ENCODE measurements at places on chromosomes 4 and X. TPM values are rescaled to one million over a fixed set of nuclear protein-coding genes. Genes with fewer than 3 reads are reported as not detected.

GRCh38 chr4:1235381-1236102 lies 13.4 kb downstream of the CTBP1 start:
- DNase-seq = no peak

- no peak for DNase-seq
Measured at GRCh38 chrX:5449323-5449722, 779.3 kb downstream of the NLGN4X start.

DNA sequence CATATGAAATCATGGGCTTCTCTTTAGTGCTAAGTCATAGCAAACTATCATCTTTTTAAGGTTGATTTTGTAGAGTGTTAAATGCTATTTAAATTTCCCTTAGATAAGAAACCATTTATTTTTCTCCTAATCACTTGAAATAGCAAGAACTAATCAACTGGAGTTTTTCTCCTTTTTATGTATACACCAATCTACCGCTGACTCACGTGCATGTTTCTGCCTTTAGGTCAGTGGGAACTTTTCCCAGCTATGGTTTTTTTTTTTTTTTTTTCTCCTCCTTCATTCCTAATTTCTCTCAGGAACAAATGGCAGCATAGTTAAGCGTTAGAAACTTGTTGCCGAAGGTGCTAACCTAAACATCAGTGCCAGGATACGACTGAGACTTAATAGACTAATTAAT lies 176.4 kb downstream of the BMPR1B start:
- no peak for DNase-seq

DNA sequence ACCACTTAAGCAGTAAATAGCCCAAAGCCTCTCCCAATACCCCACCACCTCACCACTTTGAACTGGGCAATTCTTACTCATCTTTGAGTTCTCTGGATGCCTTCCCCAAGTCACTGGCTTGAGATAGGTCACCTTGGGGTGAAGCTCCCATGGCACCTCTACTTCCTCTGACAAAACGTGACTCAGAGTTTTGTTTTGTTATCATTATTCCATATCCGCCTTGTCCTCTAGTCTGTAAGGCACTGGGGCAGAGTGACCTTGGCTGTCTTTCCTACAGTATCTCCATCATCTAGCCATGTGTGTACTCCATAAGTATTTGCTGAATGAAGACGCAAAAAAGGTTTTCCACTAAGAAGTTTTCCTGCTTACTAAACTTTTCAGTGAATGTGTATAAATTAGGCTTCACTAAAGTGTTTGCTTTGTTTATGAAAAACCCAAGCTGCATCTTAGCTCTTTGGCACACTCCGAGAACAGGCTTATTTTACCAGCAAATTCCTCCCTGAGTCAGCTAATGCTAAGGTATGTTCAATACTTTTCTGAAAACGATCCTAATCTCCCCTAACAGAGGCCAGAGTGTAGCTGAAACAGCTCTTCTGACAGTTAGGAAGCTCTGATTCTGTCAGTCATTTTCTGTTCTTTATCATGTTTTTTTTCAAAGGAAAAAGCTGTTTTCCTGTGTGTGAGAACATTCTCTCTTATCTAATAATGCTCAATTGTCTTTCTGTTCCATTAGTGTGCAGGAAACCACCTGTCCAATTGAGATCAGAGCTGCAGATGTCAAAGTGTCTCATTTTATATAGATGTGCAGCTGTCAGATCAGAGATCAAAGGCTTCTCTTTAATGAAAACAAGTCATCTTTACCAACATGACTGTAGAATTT lies 30.2 kb upstream of the TSPAN5 start:
- DNase-seq = peak; percentile 84

GRCh38 chr4:35939751-35940150 lies 304.6 kb downstream of the ARAP2 start:
- DNase-seq = no peak

GRCh38 chr4:156779042-156779441 lies 192.6 kb downstream of the PDGFC start:
- DNase-seq = no peak

- DNase-seq = no peak
Measured at GRCh38 chr4:147809211-147809610, 77.3 kb downstream of the ARHGAP10 start.

GRCh38 chr4:106864231-106864630 lies 171.9 kb downstream of the DKK2 start:
- DNase-seq = no peak

Gene SCML2
- 1.7 TPM for total RNA-seq

Gene NAT8L
- total RNA-seq = under 0.01 TPM

Gene NAP1L5
- 10.1 TPM for total RNA-seq
